ENCODE measurements at places on chromosomes 1 and 21.

DNA sequence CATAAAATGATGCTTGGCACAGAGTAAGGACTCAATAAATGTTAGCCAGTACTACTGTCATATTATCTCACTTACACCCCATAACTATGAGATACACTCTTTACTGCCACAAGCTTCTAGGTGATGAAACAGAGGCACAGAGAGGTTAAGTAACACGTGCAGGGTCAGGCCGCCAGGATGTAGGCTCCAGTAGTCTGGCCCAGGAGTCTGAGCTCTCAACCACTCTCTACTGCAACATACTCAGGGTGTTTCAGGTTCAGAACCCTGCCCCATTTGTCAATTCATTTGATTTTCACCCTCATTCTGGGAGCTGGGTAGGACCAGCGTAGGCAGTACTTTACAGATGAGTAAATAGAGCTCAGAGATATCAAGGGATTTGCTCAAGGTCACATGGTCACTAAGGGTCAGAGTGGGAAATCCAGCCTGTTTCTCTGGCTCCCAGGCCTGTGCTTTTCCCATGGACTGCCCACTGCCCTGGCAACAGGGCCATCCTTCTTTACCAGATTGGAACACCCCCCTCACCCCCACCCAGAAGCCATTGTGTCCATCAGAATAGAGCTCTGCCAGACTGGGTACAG lies 21.2 kb downstream of the IQGAP3 start:
- no peak for DNase-seq

DNA sequence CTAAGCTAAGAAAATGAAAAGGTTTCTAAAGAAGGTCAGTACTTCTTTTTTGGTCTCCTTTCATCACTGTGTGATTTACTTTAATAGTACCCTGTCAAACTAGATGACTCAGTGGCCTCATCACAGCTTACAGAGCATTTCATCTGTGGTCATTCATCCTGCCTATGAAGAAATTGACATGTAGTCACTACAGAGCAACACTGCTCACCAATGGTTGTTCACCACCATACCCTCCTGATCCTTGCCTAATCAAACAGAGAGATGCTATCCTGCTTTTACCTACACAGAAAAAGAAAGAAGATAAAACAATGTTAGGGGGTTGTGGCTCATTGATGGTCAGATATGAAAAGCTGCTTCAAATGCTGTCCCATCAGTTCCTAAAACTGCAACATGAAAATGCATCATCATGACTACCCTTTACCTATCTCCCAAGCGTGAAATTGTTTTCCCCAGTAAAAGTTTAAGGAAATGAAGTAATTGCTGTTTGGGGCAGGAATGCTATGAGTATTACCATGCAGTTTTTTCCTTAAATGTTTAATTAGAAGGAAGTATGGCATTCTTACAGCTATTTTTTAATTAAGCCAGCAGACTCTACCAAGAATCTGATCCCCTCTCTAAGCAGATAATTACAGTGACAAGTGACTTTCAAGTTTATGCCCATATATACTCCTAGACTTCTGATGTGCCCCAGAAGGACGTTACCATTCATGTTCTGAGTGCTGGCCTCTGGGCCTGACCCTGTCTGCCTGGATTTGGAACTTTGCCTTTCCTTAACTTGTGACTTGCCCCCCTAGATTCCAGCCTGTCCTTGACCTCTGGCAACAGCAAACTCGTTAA lies 46.1 kb upstream of the FBXO28 start:
- no peak for DNase-seq

- DNase-seq, result no peak
Measured at GRCh38 chr1:42830631-42831030, 13.4 kb upstream of the SVBP start.

DNA sequence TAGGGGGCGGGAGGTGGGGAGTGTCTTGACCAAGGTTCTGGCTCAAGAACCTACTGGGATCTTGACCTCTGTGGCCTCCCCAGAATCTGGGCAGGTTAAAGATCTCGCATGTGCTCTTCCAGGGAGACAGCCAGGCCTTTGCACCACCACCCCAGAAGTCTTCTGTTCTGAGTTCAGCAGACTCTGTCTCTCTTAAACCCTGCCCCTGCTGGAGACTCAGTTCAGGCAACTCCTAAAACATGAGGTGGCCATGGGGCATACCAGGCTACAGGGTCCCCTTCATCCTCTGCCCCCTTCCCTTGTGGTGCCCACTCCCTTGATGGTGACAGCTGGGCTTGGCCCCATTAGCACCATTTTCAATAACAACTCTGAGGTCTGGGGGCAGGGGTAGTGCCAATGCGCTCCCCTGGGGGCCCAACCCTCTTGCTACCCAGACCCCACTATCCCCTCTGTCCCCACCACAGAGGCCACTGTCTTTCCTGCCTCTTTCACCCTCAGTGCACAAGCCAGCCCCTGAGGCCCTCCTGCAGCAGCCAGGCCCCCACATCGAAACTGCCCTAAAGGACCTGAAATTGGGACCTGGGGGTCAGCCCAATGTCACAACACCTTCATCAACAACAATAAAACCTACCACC lies 132.7 kb upstream of the RUNX3 start:
- DNase-seq, result no peak

DNA sequence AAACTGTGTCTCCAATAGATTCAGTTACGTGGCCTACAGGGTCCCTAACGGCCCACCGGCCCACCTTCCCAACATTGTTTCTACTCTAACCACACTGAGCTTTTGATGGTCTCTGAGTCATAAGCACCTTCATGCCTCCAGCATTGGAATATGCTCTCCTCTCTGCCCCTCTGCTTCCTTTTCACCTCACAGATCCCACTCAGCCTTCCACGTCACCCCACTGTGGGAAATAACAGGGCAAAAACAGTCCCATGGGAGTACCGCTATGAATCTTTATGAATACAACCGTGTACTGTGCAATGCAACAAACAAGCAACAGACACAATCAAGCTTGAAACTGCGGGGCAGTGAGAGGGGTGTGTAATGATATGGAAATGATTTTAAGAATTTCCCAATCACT lies 5.3 kb upstream of the SARS1 start:
- DNase-seq, result no peak

GRCh38 chr1:183735069-183735860 lies 69.7 kb upstream of the RGL1 start:
- DNase-seq, result no peak

- DNase-seq, result no peak
Measured at GRCh38 chr1:47645151-47645550, 207.3 kb downstream of the FOXD2 start.

DNA sequence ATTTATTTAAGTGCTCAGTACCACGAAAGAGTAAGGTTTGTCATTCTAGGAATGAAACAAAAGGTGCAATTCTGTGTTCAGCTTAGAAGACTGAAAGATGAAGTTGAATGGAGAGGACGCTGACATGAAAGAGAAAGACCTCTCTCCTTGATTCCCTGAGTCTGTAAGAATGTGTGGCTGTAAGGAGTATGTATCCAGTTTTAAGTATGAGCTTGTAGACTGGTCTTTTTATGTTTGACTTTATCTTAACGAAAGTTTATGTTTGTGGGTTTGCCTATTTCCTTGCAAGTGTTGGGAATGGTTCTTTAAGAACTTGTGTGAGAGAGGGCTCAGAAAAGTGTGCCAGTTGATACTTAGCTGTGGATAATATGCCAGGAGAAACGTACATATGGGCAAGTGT lies 1.4 kb downstream of the CHD1L start:
- peak; percentile 34 for DNase-seq

GRCh38 chr1:182637769-182638168 lies 33.6 kb upstream of the RGS16 start:
- no peak for DNase-seq

- DNase-seq, result no peak
Measured at GRCh38 chr1:41714638-41715389, 203.9 kb downstream of the HIVEP3 start.

GRCh38 chr1:81477710-81478109 lies 323.0 kb upstream of the ADGRL2 start:
- DNase-seq, result no peak

GRCh38 chr1:214290424-214291037 lies 9.6 kb downstream of the SMYD2 start:
- DNase-seq, result no peak

DNA sequence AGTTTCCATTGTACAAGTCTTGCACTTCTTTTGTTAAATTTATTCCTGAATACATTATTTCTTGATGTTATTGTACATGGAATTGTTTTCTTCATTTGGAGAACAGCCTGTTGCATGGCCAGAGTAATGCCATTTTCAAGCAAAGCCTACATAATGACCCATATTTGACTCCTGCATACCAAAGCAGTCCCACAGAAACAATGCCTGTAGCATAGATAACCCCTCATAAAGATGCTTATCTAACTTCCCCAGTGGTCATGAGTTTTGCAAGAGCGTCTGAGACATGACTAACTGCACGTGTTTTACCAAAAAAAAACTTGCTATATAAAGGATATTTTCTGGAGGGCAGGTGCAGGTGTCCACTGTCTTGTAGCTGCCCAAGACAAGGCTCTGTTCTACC lies 30.3 kb upstream of the RLF start:
- DNase-seq, result no peak

DNA sequence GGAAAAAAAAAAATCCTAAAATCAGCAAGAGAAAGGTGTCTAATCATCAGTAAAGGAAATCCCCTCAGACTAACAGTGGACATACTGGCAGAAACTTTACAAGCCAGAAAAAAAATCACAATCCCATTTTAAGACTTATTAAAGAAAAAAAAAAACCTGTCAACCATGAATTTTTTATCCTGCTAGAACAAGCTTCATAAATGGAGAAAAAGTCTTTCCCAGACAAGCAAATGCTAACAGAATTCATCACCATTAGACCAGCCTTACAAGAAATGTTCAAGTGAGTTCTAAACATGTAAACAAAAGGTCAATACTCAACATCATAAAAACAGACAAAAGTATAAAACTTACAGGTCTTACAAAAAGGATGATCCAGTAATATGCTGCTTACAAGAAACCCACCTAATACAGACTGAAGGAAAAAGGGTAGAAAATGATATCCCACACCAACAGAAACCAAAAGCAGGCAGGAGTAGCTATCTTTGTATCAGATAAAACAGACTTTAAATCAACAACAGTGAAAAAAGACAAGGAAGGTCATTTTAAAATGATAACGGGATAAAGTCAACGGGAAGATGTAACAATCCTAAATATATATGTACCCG lies 129.6 kb downstream of the EVI5 start:
- no peak for DNase-seq

DNA sequence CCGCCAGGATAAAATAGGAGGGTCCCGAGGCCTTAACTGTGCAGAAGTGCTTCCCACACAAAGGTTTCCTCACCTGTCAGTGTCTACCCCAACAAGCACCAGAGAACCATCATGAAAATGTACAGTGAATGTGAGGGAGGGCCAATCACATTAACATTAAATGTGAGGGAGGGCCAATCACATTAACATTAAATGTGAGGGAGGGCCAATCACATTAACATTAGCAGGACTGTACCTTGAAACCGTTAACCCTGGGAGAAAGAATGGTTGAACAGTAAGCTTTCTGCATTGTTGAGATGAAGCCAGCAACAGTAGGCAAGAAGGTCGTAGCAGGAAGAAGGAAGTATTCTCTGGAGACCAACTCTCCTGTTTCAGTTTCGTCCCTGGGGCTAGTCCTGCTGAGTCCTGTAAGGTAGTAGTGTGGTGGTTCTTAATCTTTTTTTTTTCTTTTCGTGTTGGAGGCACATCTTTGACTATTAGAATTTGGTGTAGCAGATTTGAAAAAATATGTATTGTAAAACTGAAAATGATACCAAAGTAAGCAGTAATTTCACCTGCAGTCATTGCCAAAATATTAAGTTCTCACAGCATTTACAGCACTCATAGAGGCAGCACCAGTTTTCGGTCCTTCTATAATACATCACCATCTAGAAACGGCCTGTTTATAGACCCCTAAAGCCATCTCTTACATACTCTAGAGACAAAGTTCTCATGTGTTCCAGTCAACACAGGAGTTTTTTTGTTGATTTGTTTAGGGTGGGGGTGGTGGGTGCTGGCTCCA lies 98.6 kb upstream of the PPP2R5A start:
- no peak for DNase-seq

- DNase-seq, result no peak
Measured at GRCh38 chr1:203181586-203182386, 4.7 kb downstream of the CHI3L1 start.

DNA sequence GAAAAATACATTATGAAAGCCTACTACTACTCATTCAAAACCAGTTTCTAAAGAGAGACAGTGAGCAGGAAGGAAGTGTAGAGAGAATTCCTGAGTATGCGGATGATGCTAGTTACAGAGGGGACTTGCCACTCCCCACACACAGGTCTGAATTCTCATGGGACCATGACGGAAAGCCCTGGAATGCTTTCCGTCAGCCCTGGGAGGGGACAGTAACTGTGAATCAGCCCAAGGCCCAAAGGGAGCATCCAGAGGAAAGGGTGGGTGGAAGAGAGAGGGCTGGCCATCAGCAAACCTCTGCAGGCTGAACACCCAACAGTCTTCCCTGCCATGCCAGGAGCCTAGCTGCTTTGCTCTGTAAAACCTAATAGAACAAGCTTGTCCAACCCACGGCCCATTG lies 36.4 kb downstream of the RCSD1 start:
- no peak for DNase-seq

DNA sequence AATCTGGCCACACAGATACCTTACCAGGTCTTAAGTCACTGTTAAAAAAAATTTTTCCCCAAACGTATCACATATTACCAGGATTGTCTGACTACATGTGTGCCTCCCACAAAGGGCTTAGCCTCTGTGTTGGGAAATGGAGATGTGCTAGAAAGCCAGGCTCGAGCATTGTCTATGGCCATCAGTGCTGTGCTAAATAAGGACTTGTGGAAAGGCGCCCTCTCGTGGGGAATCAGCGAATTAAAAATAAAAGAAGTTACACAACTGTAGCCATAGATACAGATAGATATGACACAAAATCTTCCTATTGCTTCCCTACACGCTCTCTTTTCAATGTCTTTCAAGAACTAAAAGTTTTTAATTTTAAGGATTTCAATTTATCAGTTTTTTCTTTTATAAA lies 47.5 kb upstream of the CRNN start:
- DNase-seq, result peak; percentile 57

DNA sequence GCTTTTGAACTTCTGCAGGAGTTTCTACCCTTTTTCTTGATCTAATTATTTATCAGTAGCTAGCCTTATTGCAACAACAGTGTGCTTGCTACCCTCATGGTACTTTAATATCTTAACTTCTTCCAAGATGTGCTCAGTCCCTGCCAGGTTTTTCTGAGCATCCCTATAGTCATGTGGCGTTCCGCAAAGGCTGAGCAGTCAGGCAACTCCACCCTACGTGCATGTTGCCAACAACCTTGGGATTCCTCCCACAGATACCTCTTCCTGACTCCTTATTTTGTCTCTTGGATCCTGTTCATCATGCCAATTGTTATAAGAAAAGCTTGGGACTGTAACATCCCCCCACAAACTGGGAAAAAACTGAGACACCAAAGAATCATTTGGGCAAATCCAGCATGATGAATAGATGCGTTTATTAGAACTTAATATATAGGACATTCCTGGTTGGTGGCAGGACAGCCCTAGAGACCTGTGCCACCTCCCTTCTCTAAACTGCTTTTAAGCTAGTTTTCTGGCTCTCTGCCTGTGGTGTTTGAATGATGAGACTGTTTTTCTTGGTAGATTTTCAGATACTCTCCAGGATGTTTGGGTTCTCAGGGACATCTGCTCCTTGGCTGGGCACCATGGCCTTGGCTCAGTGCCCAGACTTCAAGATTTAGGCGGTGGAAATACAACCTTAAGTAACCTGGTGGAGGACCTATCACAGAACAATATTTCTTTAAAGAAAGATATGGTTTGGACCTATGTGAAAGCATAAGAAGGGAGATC lies 27.1 kb upstream of the KCTD3 start:
- no peak for DNase-seq
